Activated CD8-positive, alpha-beta memory T cell treated with anti-CD3 and anti-CD28 coated beads for 1 hour (primary cell): ENCODE measurements at places on chromosomes 11 and 22.

GRCh38 chr11:11244470-11245080, 108.5 kb downstream of the CSNK2A3 start:
- no peak for DNase-seq

GRCh38 chr22:46796566-46797195, 34.2 kb downstream of the TBC1D22A start:
- DNase-seq = no peak

- peak; percentile 12 for DNase-seq
Measured at GRCh38 chr11:108592591-108593213, 866 bp downstream of the EXPH5 start.

DNA sequence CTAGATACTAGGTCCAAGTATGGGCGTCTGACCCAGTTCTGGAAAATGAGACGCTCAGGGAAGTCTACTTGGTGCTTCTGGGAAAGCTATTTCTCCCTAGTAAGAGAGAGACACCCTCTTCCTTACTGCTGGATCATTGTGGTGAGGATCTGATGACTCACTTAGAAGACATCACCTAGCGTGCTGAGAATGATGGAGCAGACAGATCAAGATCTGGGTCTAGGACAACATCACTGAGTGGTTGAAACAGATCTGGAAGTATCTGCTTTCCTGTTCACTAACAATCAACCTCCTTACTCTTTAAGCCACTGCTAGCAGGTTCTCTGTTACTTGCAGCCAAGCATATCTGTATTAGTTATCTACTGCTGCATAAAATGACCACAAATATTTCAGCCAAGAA, 38.3 kb upstream of the HMGXB4 start:
- no peak for DNase-seq

DNA sequence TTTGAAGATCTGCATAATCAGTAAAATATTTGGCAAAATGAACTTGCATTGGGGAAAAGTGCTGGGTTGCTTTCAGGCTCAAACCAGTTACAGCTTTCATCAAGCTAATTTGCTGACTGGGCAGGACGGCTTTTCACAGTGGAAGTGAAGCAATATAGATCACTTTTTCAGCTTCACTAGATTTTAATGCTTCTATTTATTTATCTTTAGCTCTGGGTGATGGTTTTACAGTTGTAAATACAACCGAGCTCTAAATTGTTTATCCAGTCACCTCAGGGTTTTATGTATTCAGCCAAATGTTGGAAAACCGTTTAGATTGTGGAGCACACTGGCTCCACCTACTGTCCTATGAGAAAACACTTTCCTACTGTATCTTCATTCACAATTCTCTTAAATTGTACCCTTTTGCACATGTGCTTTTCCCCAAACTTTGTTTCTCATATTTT, 58.2 kb downstream of the ACER3 start:
- no peak for DNase-seq

DNA sequence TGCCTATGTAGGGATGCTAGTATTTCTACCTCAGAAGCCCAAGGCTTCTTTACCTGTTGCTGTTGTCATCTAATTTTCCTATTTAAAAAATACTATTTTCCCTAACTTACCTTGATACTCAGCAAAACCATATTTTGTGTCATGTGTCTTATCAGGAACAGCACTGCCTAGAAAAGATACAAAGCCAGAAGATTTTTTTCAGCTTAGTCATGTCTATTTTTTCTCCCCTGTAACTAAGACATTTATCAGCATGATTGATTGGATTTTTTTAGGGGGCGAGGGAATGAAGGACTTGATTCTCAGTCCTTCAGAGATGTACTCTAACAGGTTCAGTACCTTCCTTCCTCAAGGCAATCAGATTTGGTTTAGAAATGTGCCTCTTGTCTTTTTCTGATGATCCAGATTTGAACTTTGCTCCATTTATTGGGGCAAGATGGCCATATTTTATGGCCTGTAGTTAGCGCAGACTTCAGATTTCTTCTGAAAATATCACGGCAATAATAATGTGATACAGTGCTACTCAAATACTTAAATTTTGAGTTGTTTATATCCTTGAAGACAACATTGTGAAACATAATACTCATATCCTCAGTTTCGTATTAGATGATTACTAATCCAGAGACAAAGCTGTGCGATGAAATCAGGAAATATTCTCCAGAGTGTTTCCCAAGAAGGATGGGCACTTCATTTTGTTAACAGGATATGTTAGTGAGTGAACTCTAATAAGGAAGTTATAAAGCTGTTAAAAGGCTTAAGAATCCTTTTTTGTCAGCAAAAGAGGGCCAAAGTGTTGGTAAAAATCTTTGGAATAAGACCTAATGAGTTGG, 3.8 kb upstream of the PIK3IP1 start:
- no peak for DNase-seq

- no peak for DNase-seq
Measured at GRCh38 chr11:45085646-45086501, 60.6 kb upstream of the PRDM11 start.

- no peak for DNase-seq
Measured at GRCh38 chr11:1749395-1750351, 722 bp downstream of the IFITM10 start.

DNA sequence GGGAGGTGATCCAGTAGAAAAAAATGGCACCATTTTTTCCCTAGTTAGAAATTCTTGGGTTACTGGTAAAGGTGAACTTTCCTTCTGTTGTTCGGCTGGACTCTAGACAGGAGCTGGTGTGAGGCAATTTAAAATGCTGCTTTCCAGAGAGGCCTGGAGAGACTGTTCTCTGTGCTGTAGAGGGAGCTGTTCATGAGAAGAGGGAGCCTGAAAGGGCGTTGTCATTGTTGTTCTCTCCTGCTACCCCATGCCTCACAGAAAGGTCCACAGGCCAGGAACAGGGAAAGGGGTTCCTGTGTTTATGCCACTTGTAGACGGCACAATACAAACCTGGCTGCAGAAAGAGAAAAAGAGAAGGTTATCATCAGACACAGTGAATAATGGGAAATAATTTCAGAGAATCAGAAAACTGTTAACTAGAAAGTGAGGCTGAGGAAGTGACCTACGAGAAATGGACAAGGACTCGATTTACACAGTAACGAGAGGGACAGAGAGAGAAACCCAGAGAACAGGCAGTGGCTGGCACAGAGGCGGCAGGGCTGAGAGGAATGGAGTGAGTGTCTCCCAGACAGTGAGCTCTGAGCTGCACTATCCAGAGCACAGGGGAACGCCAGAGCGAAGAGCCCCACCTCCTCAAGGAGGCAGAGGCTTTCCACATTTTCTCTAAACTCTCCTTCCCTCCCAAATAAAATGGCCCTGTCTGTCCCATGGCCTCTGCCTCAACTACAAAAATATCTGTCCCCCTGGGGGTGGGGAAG, 109.2 kb downstream of the RRM1 start:
- DNase-seq = no peak

GRCh38 chr22:18031695-18032454, 7.5 kb upstream of the MICAL3 start:
- DNase-seq = no peak

GRCh38 chr11:70545610-70545912, 147.2 kb downstream of the CTTN start:
- no peak for DNase-seq

DNA sequence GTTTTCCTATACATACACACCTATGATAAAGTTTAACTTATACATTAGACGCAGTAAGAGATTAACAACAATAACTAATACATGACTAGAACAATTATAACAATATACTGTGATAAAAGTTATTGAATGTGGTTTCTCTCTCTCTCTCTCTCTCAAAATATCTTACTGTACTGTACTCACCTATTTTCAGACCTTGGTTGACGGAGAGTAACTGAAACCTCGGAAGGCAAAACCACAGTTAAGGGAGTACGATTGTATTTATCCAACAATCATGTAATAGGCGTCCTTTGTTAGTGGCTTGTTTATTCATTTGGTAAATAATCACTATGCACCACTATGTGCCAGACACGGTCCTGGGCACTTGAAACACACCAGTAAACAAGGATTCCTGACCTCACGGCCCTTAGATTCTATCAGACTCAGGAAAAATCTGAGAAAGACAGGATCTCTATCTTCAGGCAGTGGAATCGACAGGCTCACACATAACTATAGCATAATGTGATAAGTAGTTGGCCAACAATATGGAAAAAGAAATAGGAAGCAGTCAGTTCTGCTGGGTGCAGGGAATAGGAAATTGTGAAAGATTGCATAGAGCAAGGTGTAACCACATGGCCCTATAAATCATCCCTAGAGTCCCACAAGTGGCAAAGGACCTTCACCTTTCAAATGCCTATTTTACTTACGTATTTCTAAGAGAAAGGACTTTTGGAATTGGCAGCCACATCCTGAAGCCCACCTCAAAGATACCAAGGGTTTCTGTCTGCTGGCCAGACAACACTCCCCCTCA, 12.0 kb downstream of the ETS1 start:
- no peak for DNase-seq

DNA sequence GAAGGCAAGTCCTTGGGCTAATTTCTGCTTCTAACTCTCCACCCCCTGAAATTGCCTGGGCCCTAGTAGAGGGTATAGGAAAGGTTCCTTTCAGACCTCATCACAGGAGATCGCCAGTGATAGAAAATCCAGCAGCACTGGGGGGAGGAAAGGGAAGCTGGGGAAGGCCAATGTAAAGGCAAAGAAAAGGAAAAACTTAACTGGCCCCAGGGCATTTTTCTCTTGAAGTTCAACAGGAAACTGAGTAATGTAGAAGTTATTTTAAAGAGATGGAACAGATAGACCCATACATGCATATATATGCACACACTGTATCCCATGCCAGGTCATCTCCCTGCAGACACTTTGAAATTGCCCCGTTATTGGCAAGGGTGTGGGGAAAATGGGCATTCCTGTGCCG, 134.0 kb downstream of the TRIM44 start:
- DNase-seq = no peak

DNA sequence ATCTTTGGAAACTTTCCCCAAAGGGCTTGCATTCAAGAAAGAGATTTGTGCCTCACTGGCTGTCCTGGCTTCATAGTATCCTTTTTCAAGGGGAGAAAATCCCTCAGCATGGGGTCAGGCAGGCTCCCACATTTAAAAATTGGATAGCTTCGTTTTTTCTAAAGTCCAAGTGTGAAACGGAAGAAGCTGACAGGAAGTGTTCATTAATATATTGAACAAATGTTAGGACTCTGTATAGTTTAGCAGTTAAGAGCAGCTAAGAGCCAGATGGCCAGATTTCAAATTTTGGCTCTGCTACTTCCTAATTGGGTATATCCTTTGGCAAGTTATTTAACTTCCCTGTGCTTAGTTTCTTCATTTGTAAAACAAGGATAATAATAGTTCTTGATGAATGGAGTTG, 354.9 kb upstream of the FAT3 start:
- DNase-seq = no peak

DNA sequence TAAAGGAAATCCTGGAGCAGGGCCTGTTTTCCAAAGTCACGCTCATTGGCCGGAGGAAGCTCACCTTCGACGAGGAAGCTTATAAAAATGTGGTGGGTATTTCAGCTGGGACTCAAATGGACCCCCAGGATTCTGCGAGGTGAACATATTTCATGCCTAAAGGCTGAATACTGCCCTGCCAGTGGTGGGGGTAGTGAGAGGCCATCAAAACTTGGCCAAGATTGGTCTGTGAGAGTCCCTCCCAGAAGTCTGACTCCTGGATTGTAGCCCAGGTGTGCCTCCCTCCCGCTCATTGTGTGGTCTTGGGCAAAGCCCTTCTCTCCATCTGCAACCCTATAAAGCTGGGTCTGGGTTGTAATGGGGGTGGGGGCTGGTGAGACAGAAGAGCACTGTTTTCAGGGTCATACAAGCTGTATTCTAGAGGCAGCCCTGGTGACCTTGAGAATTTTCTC, 853 bp downstream of the HTATIP2 start:
- DNase-seq = no peak

DNA sequence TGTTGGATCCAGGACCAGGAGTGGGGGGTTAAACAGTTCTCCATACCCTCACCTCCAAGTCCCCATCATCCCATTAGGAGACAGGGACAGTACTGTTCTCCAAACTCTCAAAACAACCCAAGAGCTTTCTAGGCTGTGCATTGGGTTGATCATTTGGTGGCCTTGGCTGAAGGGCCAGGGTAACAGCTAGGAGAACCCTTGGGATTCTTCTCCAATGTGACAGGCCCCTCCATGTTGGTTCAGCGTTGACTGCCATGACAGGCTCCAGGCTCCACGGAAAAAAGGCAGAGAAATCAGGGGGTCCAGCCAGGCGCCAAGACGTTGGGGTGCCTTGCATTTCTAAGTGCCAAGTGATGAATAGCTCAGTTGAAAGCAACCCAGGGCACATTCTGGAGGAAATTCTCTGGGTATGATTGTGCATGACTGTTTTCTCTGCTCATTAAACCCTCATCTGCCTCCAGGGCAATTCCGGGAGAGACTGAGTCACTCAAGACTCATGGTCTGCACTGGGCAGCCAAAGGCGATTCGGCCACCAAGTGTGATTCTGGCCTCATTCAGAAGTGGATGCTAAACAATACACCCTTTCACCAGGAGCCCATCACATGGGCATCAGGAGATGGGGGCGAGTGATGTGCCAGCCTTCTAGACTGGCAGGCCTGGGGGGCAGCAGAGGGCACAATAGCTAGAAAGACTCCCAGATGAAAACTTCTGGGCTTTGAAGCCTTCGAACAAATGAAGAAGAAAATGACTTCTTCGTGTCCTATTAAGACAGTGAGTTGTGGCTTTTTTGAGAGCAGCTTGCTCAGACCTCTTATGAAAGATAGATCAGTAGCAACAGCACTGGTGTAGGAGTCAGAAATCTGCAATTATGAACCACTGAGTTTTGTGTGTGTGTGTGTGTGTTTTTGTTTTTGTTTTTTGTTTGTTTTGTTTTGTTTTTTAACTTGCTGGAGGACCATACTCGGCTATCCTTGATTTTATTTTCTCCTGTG, 27.7 kb downstream of the CD44 start:
- DNase-seq = no peak

DNA sequence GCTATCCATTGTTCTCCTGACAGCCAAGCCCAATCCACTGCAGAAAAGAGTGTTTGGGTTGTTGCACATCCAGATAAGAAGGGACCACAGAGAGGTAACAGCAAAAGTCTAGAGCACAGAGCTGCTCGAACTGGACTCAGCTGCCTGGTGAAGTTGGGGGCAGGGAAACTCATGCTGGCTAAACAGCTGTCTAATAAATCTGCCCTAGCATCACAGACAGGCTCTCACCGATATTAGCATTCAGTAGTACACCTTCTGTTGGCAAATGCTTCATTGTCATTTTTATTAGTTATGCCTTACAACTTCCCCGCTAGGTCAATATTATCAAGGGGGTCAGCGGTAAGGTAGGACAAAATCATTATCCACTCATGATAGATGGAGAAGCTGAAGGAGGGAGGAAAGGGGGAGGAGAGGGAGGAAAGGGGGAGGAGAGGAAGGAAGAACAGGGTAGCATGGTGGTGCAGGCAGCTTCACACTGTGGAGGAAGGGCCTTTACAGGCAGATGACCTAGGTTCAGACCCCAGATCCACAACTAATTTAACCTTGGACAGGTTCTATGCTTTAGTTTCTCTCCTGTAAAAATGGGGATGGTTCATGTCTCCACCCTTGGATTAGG, 102.7 kb downstream of the LARGE1 start:
- no peak for DNase-seq

GRCh38 chr11:79434283-79434682, 6.5 kb downstream of the TENM4 start:
- DNase-seq = no peak

GRCh38 chr22:23150762-23151161, 5.5 kb downstream of the RAB36 start:
- no peak for DNase-seq
